Activated CD4-positive, alpha-beta T cell treated with anti-CD3 and anti-CD28 coated beads, Interleukin-2, amount 50 U/mL, for 48 hours (primary cell): ENCODE measurements at places on chromosomes 7 and 10.

DNA sequence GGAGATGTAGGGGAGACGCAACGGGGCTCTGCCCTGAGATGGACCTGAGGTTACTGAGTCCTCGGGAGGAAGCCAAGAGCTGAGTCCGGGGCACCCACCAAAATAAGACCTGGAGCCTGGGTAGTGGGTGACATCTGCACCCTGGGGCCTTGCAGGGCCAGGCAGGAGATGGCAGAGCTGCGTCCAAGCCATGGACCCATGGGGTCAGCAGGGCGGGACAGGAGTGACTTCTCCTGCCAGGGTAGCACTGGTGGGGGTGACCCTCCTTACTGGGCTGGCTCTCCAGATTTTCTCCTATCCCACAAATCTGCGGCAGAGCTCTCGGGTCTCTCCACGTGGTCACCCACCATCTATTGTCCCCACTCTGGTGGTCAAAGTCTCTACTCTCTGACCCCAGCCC, 2.1 kb downstream of the GHRHR start:
- DNase-seq, result no peak

GRCh38 chr7:123662755-123663154, 7.1 kb downstream of the LMOD2 start:
- DNase-seq, result no peak

- DNase-seq, result no peak
These were observed 57.1 kb downstream of the STEAP1B start for GRCh38 chr7:22442882-22443369.

DNA sequence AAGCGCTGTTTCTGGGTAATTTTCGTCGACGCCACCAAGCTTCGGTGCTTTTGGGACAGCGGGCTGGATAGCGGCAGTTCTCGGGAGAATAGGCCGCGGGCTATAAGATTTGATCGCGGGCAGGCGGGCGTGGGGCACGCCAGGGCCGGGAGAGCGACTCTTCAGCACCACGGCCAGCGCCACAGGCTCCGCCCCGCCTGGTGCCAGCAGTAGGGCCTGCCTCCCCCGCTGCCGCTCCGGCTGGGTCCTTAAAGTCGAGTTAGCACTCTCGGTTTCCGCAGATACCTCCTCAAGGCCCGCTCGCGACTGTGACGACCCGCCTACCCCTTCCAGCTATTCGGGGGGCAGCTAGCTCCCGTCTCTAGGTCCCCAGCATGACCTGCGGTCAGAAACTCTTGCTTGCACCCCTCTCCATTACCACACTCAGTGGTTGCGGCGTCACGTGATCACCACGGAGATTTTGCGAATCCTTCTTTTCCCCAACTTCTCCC, 9.4 kb downstream of the NXPH1 start:
- peak; percentile 53 for DNase-seq

DNA sequence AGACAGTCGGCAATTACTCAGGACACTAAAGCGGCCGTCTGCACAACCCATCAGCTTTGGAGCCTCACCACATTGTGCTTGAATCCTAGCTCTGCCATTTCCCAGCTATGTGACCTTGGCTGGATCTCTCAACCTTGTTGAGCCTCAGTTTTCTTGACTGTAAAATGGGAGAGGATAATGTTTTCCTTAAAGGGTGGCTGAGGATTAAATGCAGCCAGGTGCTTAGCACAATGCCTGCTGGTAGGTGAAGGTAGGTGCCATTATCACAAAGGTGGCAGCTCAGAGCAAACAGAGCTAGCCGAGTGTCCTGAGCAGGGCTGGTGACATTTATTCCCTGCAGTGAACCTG, 508.5 kb upstream of the ZMIZ1 start:
- no peak for DNase-seq
